Left ventricle myocardium inferior (tissue), 1 donor: ENCODE measurements at places on chromosomes 7 and 10. TPM values are rescaled to one million over a fixed set of nuclear protein-coding genes. Genes with fewer than 3 reads are reported as not detected.

The TFR2 gene
- total RNA-seq, result 0.25 TPM

The FRMD4A gene
- 26.1 TPM for total RNA-seq

The SLC12A9 gene
- 10.9 TPM for total RNA-seq

The CLDN12 gene
- total RNA-seq, result 40.3 TPM

The ICA1 gene
- 54.9 TPM for total RNA-seq
